ENCODE measurements at places on chromosomes 3 and 15.
A peak's percentile ranks its signal among the peaks of the same experiment; 100 is the strongest.

DNA sequence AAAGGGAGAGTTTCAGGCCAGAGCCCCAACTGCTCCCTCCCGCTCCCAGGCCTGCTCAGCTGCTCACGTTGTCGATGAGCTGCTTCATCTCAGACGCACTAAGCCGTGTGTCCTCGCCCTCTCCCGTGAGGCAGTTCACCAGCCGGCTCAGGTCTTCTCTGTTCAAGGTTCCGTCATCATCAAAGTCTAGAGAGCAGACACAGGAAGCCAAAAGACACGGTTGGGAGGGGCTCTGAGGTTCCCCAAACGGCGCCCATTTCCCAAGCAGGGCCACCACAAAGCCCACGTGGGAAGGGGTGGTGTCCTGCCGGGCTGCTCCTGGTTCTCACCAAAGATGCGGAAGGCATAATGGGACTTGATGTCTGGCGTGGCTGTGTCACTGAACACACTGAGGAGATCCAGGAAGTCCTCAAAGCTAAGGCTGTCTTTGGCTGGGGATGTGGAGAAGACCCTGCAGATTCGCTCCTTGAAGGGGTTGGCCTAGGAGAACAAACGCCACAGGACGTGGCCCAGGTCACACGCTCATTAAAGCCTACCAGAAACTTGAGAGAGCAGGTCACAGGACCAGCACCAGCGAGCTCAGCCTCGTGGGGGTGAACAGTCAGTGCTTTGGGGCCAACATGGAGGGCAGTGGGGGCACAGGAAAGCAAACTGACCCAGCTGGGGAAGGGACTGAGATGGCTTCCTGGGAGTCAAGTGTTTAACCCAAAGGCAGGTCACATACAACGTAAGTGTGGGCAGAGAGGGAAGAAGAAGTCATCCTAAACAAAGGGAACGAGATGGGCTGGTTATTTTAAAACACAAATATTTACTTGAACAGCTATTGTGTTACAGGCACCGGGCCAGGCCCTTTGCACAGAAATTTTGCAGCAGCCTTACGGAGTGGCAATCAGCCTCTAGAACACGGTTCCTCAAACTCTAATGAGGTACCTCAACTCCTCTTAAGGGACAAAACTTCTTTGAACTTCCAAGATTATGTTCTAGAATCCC is 2.4 kb downstream of the CIB1 start:
- peak; percentile 77 for DNase-seq

GRCh38 chr3:151638555-151639417 is 94.9 kb upstream of the AADACL2 start:
- DNase-seq, result no peak

DNA sequence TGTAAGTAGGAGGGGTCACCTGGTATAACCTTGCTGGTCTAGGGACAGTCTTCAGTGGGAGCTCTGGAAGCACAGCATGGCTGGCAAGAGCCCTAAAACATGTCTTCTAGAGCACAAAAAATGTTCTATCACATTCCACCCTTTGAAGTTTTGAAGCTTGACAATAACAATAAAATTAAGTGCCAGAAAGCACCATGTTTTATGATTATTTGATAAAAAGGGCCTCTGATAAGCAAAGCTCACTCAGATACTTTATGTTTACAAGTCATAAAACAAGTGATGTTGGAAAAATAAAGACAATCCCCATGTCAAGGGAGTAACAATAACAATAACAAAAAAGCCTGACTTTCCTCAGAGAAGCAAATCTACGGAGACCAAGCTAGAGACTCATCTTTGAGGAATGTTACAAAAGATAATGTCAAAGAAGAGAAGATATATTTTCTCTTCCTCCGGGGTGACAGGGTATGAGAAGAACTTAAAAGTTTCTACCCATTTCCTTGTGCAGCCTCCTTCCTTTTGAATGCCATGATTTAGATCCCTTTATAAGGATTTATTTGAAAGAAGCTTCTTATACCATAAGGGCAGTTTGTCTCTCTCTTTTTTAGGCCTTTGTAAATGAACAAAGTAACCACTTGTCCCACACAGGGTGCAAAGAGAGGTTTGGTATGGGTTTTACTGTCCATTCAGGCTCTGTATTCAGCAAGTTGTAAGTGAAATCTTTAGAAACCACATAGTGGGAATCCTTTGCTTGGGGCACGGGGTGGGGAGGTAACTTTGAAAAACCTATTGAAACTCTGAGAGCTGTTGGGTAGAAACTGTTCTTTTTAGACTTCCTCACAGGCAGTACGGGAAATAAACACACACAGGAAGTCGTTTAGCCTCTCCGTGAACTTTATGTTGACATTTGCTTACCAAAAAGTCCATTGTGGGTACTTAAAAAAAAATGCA is 109.6 kb upstream of the RBMS3 start:
- DNase-seq, result no peak

DNA sequence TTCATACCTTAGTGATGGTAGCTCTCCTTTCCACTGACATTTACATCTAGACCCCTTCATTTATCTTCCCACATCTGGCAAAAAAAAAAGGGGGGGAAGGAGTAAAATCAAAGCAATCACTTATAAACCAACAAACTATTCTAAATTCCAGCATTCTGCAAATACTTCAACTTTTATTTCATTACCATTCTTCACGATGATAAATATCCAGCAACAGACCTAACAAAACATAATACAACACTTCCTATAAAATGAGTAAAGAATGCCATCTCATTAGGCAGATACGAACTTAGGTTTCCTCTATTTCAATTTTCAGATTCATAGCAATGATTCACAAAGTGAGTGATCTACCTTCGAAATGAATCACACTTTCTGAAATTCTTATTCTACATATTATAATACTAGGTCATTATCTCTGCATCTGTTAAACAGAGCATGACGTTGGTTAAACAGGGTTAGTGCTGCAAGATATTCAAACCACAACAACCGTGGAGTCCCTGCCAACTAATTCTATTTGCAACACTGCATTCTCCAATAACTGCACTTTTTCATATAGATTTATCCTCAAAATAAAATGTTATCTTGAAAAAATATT is at the start of gene LRRFIP2:
Gene LRRFIP2 (minus strand): TSS at position 51 of the 595 bp plus-strand sequence. CDS start 25,599 bp downstream, outside the sequence.
- DNase-seq, result no peak

DNA sequence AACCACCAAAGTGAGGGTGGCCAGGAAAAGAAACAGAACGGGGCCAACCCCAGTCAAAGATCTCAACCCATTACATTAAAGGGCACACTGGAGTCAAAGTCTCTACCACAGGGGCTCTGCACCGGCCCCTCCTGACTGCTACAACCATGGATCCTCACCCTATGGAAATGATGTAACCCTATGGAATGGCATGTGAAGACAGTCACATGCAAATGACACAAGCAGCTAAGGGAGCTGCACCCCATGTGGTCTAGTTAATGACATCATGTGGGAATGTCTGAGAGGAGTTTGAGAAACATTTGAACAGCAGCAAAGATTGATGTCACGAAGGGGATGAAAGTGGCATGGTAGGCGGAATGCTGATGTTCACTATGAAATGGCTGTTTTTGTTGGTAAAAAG is 298.2 kb upstream of the SLCO3A1 start:
- DNase-seq, result no peak

DNA sequence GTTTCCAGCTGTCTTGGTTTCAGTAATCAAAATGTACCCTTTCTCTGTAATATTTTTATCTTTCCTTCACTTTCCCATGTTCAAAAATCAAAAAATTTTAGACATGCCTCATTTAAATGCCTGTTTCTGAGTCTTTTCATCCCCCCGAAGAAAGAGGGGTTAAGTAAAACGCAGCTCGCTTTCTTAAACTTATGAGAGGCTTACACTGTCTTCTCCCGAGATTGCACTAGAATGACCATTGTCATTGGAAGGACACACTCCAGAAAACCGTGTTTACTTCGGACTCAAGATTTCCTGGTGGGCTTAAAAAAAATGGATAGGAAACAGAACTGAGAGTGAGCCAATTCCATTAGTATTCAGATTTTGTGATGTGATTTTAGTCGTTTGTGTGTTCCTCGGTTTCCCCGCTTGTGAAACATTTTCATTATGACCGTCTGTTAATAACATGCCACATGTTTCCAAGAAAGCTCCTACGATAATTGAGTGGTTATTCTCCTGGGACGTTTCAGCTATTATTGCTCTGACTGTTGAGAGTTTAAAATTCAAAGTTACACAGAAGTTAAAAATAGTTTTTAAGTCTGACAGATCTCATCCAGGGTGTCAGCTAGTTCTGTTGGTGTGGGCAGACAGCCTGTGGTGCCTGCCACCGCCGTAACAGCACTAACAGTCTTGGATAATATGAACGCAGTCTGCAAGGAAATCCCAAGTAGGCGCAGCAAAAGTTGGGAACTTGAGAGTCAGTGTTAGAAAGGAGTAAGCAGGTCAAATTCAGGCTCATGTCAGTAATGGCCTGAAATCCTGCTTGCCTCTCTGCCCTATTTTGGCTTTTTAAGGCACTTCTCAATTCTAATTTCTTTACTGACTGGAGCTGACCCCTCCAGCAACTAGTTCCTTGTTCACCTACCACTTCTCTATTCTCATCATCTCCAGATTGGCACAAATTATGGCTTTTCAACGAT is 1.5 kb downstream of the CRYBG3 start:
- no peak for DNase-seq

Data from stimulated activated CD4-positive, alpha-beta T cell treated with anti-CD3 and anti-CD28 coated beads, Interleukin-1b, Interleukin-23, amount 100 ng/mL, for 48 hours (primary cell).